ENCODE measurements at places on chromosomes 5 and 9. TPM values are rescaled to one million over a fixed set of nuclear protein-coding genes. Genes with fewer than 3 reads are reported as not detected.

- peaks cover 54% of the 10 kb centered on the region for H3K4me1 ChIP-seq
- no peaks in the 10 kb centered on the region for H3K27me3 ChIP-seq
- no peak overlapping the region for H3K4me3 ChIP-seq
- DNase-seq, result no peak
- H3K36me3 ChIP-seq, result peaks cover 13% of the 10 kb centered on the region
Measured at GRCh38 chr9:131410044-131410491, 16.2 kb downstream of the PRRC2B start.

The LCN15 gene
- not detected for polyA plus RNA-seq

The MEF2C gene
- polyA plus RNA-seq, result 0.07 TPM

The CDH12 gene
- not detected for polyA plus RNA-seq

The SNCB gene
- polyA plus RNA-seq, result 0.69 TPM

DNA sequence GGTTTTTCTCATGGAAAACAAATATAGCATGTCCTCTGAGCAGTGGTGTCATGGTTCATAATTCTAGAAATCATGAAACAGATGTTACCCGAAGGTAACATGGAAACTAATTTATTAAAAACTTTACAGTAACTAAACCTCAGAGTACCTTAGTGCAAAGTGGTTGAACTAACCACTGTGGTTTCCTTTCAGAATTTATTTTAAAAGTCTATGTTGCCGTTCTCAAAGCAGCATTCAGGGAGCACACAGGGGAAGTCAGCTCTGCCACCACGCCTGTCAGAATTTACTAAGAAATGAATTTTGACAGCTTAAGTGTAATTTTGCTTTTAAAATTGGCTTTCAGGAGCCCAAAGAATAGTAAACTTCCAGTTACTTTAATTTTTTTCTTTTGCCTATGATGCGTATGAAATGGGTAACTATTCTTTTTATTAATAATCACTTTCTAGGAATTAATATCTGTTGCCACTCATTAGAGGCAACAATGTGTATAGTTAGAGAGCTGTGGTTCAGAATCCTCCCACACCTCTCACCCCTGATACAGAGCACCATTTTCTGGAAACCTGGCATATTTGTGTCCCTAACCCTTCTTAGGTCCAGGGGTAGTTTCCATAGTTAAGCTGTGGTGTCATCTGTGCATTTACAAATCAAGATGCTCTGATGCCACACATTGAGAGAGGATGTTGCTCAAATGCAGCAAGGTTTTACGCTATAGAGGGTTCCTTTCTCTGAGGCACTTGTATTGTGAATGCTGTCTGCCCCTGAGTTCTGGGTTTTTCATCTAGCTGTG, 202.6 kb downstream of the ZSWIM6 start:
- no peak for DNase-seq
- H3K27ac ChIP-seq, result no peak overlapping the region
- no peak overlapping the region for H3K4me3 ChIP-seq
- H3K4me1 ChIP-seq, result peaks cover 9% of the 10 kb centered on the region
- H3K36me3 ChIP-seq, result peaks cover 17% of the 10 kb centered on the region

The GABRB2 gene
- not detected for polyA plus RNA-seq

The TAF1L gene
- not detected for polyA plus RNA-seq

The ANKRD18A gene
- polyA plus RNA-seq, result 1.7 TPM

DNA sequence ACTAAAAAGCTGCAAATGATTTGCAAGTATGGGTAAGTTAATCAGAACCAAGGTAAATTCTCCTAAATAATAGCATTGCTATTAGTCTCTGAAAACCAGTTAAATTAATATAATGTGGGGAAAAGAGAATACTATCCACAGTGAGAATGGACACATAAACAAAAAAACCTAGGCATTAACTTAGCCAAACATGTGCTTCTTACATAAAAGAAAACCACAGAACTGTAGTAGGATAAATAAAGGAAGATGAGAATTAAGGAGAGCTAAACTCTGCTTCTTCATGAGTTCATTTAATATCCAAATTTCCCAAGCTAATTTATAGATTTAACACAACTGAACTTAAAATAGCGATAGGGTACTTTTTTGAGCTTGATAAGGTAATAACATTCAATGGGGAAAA, 31.8 kb downstream of the ABCA1 start:
- H3K27ac ChIP-seq, result peak overlapping the region; percentile 76
- no peaks in the 10 kb centered on the region for H3K36me3 ChIP-seq
- H3K27me3 ChIP-seq, result no peaks in the 10 kb centered on the region
- no peak for DNase-seq

The SPATA31A3 gene
- polyA plus RNA-seq, result not detected

Measured in keratinocyte (primary cell).